ENCODE measurements at places on chromosomes 1 and 21. TPM values are rescaled to one million over a fixed set of nuclear protein-coding genes. Genes with fewer than 3 reads are reported as not detected.

DNA sequence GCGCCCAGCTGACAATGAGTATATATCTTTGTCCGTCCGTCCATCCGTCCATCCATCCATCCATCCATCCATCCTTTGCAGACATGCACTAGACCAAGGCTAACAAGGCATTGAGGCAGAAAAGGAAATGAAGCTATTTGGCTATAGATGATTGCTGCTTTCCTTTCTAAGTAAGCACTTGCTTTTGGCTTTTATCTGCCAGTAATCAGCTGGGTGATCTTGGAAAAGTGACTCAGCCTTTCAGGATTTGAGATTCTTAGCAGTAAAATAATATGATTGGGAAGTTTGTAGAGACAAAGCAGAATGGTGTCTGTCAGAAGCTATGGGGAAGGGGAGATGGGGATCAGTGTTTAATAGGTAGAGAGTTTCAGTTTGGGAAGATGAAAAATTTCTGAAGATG is 22.7 kb downstream of the ZFYVE9 start:
- DNase-seq, result no peak

- DNase-seq, result no peak
These were observed 133.2 kb upstream of the ZBTB40 start for GRCh38 chr1:22318279-22318981.

- DNase-seq, result no peak
These were observed 6.9 kb downstream of the CSRP1 start for GRCh38 chr1:201499795-201500669.

- DNase-seq, result no peak
These were observed 165.5 kb upstream of the TMEM51 start for GRCh38 chr1:14987829-14988603.

DNA sequence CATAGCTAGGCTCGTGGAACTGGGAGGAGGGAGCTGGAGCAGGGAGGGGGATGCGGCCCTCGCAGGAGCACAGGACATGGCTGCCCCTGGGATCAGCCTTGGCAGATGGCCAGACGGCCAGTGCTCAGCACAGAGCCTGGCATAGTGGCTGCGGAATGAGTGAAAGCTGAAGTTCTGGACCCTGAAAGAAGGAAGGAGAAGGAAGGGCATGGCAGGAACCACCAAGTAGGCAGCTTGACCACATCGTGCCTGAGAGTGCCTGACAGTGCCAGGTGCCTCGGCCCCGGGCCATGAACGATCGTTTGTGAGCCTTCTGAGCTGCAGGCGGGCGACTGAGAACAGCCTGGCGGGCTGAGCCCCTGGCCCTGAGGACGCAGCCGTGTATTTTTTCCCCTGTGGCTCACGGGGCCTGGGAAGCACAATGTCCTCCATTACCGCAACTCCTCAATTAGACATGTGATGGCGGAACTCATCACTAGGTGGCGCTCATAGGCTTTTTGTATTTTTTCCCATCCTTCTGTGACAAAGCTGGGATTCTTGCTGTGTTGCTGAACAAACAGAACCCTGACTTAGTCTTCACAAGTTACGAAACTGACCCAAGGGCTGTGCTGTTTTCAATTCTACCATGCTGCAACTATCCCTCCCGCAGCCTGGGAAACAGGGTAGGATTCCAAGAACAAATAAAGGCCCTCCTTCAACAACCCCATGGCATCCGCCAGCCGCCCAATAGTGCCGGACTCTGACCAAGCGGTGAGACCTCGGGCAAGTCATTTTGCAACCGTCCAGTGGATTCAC is 29.9 kb upstream of the TMEM61 start:
- no peak for DNase-seq

- no peak for DNase-seq
These were observed 27.1 kb downstream of the ZNHIT6 start for GRCh38 chr1:85681087-85681486.

- DNase-seq, result peak; percentile 87
These were observed 2.4 kb upstream of the NFIA start for GRCh38 chr1:61079898-61080336.

DNA sequence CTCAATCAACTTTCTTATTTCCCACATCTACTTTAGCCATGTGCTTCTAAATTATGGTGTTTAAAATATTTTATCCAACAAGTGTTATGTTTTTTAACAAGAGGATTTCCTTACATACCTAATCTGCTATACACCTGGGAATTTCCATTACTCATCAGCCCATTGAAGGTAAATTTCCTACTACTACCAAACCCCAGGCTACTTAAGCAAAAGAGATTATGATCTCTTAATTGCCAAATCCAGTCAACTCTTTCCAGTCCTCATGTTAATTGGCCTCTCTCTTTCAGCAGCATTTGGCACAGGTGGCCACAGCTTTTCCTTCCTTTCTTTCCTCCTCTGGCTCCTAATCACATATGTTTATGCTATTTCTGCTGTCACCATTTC is 5.1 kb upstream of the C1orf162 start:
- DNase-seq, result no peak

DNA sequence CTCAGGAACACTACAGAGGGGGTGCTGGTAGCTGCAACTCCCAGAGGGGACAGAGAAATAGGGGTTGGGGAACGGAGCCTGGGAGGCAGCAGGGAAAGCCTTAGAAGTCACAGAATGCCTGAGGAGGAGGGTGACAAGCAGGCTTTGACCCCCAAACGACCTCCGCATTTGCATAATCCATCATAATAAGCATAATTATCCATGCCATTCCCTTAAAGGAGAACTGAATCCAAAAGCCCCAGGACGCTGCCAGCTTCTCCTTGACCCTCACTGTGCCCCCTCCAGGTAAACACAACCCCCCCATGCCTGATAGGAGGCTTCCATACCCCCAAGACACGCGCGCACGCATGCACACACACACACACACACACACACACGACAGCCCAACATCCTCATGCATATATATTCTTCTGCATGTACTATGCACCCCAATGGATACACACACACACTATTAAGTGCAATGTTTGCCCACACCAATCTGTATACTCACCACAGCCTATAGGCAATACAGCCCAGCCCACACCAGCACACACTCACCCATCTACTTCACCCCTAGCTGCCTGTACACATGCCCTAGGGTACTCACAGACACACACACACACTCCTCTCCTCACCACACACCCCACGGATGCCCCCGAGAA is 27.8 kb downstream of the SDC3 start:
- no peak for DNase-seq

GRCh38 chr21:29904359-29905282 is 35.2 kb downstream of the GRIK1 start:
- DNase-seq, result no peak

DNA sequence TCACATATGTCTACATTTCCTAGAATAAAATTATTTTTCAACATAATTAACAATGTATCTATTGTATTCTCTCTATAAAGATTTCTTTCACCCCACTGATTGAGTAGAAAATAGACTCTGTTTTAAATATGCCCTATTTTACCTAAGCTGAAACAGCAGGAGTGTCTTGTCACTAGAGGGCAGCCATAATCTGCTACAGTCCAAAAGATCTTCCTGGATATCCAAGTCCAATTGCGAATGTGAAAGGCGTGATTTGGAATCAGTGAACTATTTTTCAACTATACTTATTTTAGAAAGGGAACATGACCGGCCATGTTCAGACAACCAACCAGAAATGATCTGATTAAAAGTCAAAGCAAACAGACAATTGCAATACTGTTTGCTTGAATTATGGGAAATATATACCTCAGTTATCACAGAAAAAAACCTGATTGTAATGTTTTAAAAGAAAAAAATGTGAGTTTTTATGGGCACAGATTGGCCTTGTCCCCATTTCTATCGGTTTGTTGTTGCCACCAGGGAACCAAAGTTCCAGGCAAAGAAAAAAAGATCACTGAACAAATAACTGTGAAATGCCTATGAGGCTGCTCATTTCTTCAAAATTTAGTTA is 1211.0 kb upstream of the ADGRL4 start:
- no peak for DNase-seq

DNA sequence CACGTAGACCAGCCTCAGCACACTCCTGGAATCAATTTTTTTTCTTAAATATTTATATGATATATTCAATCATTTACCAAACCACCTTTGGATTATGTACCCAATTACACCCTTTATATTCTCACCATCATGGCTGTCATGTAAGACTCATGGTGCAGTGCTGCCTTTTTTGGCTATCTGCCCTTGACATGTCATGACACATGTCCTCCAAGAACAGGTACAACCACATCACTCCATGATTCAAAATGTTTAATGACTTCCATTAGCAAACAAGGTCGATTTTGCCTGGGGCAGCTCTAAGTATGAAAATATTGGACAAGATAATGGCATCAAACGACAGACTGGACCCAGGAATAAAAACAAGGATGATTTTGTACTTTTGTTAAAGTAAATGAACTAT is 861.1 kb upstream of the ADAMTS5 start:
- DNase-seq, result no peak

DNA sequence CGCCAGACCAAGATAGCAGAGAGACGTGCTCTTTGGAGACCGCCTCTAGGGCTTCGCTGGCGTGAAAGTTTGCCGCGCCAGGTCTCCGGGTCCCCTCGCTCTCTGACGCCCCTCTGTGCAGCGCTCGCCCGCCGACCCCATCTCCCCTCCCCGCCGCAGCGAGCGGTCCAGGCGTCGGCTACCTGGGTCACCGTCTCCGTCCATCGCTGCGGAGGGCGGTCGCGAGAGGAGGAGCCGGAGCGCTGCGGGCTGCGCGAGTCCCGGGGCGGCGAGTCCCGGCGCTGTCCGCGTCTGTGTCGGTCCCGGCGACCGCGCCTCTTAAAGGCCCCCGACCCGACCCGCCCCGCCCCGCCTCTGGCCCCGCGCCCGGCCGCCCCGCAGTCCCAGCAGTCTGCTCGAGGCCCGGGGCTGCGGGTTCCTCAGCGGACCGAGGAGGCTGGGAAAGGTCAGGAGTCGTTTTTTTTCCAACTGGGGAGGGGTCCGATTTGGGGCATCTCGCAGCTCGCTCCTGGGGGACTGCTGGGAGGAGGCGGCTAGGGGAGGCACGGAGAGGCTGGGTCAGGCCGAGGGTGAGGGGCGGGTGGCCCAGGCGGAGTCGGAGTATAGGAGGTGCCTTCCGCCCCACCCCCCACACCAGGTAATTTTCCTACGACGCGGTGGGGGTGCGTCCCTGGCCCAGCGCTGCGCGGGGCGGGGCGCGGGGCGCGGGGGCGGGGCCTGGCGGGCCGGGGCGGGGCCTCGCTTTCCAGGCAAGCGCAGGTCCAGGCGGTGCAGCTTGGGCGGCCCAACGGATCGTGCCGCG is at the start of the genes FBXO2 and FBXO44:
FBXO2 (minus strand) TSS at position 293 of the 802 bp plus-strand sequence; CDS start at position 204, 89 bp downstream.
FBXO44 (plus strand) TSS at position 741 of the 802 bp plus-strand sequence. CDS start 959 bp downstream, outside the sequence.
- DNase-seq, result no peak

DNA sequence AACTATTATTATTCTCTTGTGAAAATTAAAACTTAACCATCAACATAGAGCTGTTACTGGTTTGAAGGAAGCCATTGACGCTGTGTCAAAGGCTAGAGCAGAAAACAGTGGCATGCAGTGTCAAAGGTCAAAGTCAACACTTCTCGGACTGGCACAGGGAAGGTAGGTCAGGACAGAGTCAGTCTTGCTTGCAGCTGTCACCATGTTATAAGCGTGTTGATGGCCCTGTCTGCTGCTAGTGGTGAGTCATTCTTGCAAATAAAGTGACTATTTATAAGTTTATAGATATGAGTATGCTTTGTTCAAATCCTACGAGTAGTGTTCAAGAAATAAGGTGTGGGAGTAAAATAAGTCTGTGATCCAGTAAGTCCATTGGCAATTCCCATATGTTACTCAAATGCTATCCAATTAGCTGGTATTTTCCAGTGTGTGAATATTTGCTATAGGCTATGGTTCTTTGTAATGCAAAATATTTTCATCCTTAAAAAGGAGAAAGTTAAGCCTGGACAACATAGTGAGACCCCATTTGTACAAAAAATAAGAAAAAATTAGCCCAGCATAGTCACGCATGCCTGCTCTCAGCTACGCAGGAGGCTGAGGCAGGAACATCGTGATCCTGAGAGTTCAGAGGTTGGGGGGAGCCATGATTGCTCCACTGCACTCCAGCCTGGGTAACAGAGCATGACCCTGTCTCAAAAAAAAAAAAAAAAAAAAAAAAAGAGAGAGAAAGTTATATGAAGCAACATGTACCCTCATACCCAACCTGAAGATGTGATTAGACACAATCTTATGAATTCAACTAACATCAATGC is 26.3 kb upstream of the TINAGL1 start:
- DNase-seq, result no peak

GRCh38 chr1:163477276-163477830 is 155.6 kb downstream of the NUF2 start:
- DNase-seq, result no peak

DNA sequence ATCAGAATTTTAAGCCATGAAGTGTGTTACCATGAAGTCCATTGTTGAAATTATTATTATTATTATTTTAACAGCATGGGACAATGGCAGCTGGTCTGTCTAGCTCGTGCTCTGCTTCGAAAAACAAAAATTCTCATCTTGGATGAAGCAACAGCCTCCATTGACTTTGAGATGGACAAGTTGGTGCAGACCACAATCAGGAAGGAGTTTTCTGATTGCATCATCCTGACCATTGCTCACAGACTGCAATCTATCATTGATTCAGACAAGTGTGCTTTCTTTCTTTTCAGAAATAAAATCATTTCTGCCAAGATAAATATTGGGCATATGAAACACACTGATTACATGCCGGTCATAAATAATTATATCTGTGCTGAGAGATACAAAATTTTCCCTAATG is 21.0 kb downstream of the HSPA13 start:
- DNase-seq, result no peak

GRCh38 chr1:41241354-41241748 is 755 bp downstream of the SCMH1 start:
- peak; percentile 82 for DNase-seq

DNA sequence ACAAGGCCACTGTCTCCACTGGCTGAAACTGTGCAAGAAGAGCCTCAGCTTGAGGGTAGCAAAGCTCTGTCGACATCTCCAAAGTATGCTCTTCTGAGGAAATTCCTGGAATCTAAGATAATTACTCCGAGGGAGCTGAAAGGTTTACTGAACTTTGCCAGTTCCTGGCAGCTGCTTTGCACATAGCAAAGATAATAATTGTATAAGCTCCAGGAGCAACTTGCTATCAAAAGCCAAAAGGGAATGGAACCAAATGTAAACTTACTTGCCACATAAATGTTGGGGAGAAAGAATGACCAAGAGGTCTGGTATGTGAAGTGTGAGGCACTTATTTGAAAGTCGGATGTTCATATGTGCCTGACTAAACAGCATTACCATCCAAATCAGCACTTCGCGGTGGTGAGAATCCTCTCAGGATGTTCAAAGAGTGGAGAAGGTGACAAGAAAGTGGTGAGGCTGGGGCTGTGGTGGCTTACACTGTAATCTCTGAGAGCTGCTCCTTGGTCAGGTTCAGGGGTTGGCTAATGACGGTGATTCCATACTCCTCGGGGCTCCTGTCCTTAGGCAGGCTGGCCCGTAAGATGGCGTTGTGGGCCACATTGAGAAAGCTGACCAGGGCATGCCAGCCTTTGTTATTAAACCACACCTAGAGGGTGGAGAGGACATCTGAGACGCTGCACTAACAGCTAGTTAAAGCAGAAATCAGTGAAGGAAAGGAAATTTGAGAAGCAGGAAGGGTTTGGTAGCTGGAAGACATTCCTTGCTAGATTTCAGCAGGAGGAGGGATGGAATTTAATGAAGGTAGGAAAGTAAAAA is 100.0 kb downstream of the ABCA4 start:
- no peak for DNase-seq

Gene C1QB
- 34.3 TPM for total RNA-seq

Gene LENEP
- total RNA-seq, result not detected

Gene PGLYRP3
- total RNA-seq, result not detected

Gene SERTAD4
- 3.7 TPM for total RNA-seq

Gene DMBX1
- not detected for total RNA-seq

Gene TPTE
- not detected for total RNA-seq

All from cardiac septum (tissue), 1 donor.